K562 (cell line): ENCODE measurements at places on chromosomes 5 and 9. TPM values are rescaled to one million over a fixed set of nuclear protein-coding genes. Genes with fewer than 3 reads are reported as not detected.
A peak's percentile ranks its signal among the peaks of the same experiment; 100 is the strongest.

The IL13 gene
- total RNA-seq, result not detected in 2 replicates

The DMRT3 gene
- not detected in 2 replicates for total RNA-seq

The UBAP2 gene
- total RNA-seq, result 46.2 and 47.6 TPM in 2 replicates

The AIF1L gene
- total RNA-seq, result 1.7 and 2.0 TPM in 2 replicates

The FRMD3 gene
- total RNA-seq, result 0.29 and 0.51 TPM in 2 replicates

The KCNV2 gene
- not detected in 2 replicates for total RNA-seq

The EDIL3 gene
- 0.09 and 0.11 TPM in 2 replicates for total RNA-seq

The FOXE1 gene
- total RNA-seq, result not detected in 2 replicates

The FBXO4 gene
- 15.1 and 19.6 TPM in 2 replicates for total RNA-seq

GRCh38 chr5:96718635-96719077, 56.5 kb downstream of the CAST start:
- no peak for DNase-seq

- no peak for DNase-seq
These were observed 81.4 kb upstream of the RANBP6 start for GRCh38 chr9:6096821-6097220.

- no peak for DNase-seq
These were observed 22.8 kb upstream of the LPCAT1 start for GRCh38 chr5:1546556-1546955.

- no peak for DNase-seq
These were observed 2.5 kb downstream of the TLE1 start for GRCh38 chr9:81686614-81687520.

- no peak for DNase-seq
These were observed 816.4 kb downstream of the SEMA5A start for GRCh38 chr5:8729437-8729836.

GRCh38 chr5:76938177-76938576, 14.7 kb upstream of the CRHBP start:
- DNase-seq, result no peak

- DNase-seq, result no peak
These were observed 287.3 kb downstream of the EBF1 start for GRCh38 chr5:158812408-158812807.

- no peak for DNase-seq
These were observed 383.8 kb downstream of the NTRK2 start for GRCh38 chr9:85053206-85053786.

- DNase-seq, result no peak
These were observed 1.1 kb upstream of the CSF2 start for GRCh38 chr5:132072528-132072927.

GRCh38 chr5:69099302-69099701, 5.5 kb downstream of the SLC30A5 start:
- peak; percentile 48 for DNase-seq

- no peak for DNase-seq
These were observed 21.5 kb downstream of the NKD2 start for GRCh38 chr5:1029945-1030625.

- no peak for DNase-seq
These were observed 78.2 kb downstream of the GRAMD2B start for GRCh38 chr5:126501448-126501847.

DNA sequence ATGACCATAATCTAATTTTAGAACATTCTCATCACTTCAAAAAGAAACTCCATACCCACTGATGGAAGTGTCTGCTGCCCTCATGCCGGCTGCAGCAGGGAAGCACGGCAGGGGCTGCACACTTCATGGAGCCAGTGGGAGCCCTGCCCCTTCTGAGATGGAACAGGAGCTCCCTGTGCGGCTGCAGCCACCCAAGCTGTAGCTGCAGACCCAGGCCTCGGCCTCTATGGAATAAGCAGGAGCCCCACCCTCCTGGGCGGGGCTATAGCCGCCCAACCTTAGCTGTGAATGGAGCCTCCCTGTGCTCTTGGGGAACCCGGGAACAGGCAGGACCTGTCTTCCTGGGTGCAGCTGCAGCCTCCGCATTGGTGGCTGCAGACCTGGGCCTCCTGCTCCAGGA, 128.5 kb downstream of the NUDT12 start:
- DNase-seq, result no peak

GRCh38 chr5:173281910-173282309, 46.3 kb downstream of the STC2 start:
- no peak for DNase-seq

GRCh38 chr5:74595143-74595925, 45.2 kb downstream of the ENC1 start:
- peak; percentile 38 for DNase-seq

- DNase-seq, result no peak
These were observed 30.4 kb downstream of the CAMK4 start for GRCh38 chr5:111254613-111255012.

DNA sequence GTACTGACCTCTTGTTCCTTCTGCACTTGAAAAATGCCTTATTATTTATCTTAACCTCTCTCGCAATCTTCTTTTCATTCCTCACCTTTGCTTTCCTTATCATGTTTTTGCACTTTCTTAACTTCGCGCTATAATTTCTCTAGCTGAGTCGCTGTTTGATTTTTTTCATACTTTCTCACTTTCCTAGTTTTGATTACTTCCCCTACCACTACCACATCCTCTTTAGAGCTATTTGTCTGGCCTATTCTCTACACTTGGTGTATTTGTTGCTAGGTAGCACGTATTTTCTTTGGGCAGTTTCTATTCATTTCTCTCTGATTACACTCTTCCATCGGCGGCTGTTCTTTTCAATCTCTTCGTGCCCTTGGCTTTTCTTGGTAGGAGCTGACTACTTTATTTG, 611.8 kb downstream of the BNC2 start:
- DNase-seq, result no peak

DNA sequence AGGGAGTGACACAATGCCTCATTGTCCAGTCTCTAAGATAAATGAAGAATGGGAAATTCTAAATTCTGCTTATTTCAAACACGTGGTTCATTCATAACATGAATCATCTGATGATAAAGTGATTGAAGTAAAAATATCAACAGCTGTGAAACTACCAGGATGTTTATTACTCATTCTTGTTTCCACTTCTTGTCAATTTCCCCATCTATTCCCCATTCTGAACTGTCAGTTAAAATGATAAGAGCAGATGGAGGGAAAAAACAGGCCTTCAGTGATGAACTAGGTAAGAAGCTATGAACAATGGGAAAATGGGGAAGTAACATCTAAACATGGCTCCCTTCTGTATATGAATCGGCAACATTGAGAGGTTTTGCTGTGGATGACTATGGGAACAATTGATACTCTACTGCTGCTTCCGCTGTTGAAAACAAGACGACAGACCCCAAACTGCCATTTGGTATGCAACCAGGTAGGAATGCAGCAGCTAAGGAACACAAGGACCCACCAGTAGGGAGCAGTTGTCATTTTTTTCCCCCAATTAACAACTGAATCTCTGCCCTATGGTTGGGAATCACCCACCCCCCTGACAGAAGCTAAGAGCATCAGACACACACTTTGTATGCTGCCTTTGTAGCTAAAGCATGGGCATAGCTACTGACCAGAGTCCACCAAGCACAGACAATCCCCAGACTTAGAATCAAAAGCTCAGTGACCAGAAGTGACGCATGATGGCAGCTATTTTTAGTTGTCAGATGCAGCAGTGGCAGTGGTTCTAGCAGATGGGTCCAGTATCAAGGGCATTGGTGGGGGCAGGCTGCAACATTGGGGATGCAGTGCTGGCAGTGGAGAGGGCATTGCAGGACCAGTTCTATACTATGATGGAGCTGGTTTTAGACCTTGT, 52.9 kb upstream of the ZNF366 start:
- peak; percentile 22 for DNase-seq

- no peak for DNase-seq
These were observed 103.1 kb upstream of the CLINT1 start for GRCh38 chr5:157961896-157962590.

DNA sequence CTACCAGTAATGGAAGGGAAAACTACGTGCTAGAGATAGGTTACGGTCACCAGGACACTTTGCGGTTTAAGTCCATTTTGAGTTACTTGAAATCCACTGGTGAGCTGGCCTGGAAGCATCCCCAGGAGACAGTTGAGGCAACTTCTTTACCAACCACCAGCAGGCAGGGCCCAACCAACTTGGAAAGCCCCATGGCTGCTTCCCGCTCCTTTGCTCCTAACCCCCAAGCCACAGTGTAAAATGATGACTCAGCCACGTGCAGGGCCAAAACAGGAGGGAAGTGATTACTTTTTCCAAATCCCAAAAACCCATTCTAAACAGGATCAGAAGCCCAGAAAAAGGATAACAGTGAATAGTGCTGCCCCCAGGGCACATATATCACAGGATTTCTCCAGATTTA, 87.4 kb downstream of the PAX5 start:
- no peak for DNase-seq

GRCh38 chr5:39558541-39558940, 133.8 kb upstream of the DAB2 start:
- no peak for DNase-seq

GRCh38 chr5:33969572-33970452, 14.7 kb downstream of the SLC45A2 start:
- DNase-seq, result no peak

- DNase-seq, result no peak
These were observed 48.6 kb downstream of the UHRF2 start for GRCh38 chr9:6461619-6462018.

GRCh38 chr9:88272986-88273385, 115.3 kb upstream of the SPIN1 start:
- no peak for DNase-seq
